Upper lobe of left lung (tissue), 6 donors: ENCODE measurements at places on chromosomes 7 and 10. TPM values are rescaled to one million over a fixed set of nuclear protein-coding genes. Genes with fewer than 3 reads are reported as not detected.

DNA sequence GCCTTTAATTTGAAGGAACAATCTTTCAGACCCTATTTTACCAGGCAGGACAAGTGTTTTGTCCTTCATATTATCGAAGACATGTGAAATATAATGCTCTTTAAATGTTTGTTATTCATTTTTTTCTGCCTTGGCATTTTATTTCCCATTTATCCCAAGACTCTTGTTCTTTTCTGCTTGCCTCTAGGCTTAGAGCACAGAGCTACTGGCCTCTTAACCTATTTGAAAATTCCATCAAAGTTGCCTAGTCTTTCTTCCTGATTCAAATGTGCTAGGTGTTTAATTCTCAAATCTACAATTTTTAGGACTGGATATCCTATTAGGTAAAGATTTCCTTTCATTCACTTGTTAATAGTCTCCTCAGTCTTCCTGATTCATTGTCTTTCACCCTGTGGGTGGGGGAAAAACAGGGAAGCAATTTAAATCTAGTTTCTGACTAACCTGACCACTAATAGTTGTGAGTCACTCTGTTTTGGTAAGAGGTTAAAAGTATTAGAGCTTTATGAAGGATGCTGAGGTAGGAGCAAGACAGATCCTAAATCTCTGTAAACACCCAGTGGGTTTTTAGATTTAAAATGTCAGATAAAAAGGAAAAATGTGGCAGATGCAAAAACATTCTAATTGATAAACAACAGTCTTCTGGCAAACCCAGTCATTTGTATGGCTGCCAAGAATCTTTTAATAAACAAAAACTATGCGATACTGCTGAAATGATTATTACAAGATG, 1.5 kb downstream of the LIPK start:
- DNase-seq: no peak

GRCh38 chr7:5634107-5634950, 147.1 kb downstream of the RNF216 start:
- DNase-seq: no peak

GRCh38 chr7:42128703-42129102, 108.3 kb downstream of the GLI3 start:
- no peak for DNase-seq

DNA sequence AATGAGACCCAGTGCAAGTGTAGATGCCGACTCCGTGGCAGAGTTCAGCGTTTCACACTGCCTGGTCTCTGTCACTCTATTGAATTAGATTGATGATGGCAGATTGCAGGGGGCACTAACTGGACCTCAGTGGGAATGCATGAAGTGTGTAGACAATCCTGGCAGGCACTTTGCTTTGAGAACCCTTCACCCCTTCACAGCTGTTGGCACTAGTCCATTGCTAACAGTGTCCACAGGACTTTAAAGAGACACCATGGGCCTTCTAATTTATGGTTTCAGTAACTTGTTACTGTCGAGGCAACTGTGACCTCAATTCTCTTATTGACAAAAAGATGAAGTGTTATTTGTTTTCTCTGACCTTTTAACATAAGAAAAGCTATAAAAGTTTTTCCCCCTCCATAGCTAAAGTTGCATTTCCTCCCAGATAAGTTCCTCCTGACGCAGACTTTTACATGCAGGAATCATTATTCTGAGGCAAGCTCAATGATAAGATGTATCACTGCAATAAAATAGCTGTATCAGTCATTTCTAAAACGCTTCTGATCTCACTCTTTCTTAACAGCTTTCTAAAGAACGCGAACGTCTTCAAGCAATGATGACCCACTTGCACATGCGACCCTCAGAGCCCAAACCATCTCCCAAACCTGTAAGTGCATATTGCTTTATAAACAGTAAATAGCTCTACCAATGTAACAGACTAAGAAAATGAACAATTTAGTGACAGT, 238.9 kb downstream of the FOXP2 start:
- DNase-seq: no peak

GRCh38 chr10:131310551-131311401, 745 bp downstream of the TCERG1L start:
- DNase-seq: peak; percentile 79

DNA sequence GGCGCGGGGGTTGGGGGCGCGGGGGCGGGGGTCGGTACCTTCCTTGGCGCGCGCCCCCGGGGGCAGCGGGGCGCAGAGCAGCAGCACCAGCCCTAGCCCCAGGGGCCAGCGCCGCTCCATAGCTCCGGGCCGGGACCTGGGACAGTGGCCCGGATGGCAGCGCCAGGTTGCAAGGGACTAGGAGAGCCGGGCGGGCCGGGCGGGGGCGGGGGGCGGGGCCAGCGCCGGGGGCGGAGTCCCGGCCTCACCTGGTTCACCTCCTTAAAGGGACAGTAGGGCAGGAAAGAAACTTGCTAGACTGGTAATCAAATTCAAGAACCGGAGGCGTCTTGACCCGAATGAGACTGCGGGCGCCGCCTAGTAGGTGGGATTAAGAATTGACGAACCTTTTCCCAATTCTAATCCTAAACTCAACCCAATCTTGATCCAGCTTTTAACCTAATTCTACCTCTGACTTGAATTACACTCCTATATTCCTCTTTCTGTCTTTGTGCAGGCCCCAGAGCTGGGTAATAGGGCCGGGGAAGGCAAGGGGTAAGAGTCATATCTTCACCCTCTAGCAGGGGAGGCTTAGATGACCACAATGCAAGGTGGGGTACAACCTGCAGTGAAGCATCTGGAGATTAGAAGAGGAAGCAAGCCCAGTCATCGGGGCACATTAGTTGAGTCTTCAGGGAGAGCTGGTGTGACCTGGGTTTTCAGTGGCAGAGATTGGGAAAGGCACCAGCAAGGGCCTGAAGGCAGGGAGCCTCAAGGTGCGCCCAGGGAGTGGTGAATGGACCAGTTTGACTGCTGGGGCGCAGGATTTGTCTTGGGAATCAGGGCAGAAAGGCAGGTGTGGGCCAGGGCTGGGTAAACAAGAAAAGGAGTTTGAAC, at the start of gene EPHA1:
Gene EPHA1 (minus strand): TSS at position 171 of the 876 bp plus-strand sequence. CDS start 51 bp downstream, at position 120.
- peak; percentile 90 for DNase-seq

GRCh38 chr7:72020311-72020710, 391.8 kb downstream of the CALN1 start:
- DNase-seq: no peak

- no peak for DNase-seq
These were observed 47.1 kb upstream of the ZNRF2 start for GRCh38 chr7:30237271-30237695.

AKAP9 gene
- 75.1 TPM for total RNA-seq

ASL gene
- 54.0 TPM for total RNA-seq
